Right ventricle myocardium superior (tissue), 1 donor: ENCODE measurements at places on chromosomes 3 and 15.

GRCh38 chr3:94522488-94522887, 459.6 kb downstream of the NSUN3 start:
- no peak for DNase-seq

DNA sequence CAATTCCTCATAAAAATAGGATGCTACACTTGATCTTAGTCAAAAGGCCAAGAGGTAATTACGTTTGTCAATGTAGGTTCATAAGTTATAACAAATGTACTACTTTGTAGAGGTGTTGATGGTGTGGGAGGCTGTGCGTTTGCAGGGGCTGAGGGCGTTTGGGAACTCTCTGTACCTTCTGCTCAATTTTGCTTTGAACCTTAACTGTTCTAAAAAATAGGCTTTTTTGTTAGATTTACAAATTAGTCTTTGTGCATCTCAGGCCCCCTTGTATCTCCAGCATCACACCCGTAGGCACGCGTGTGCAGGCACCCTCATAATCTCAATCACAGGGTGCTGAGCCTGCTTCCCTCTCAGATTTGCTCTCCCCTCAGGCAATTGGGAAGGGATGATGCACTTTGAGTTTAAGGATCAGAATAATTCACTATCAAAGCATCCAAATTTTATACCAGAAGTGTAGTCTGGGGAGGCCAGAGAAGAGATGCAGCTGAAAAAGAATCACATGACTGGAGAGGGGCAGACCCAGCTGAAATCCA, 36.1 kb upstream of the STRIT1 start:
- DNase-seq = no peak

DNA sequence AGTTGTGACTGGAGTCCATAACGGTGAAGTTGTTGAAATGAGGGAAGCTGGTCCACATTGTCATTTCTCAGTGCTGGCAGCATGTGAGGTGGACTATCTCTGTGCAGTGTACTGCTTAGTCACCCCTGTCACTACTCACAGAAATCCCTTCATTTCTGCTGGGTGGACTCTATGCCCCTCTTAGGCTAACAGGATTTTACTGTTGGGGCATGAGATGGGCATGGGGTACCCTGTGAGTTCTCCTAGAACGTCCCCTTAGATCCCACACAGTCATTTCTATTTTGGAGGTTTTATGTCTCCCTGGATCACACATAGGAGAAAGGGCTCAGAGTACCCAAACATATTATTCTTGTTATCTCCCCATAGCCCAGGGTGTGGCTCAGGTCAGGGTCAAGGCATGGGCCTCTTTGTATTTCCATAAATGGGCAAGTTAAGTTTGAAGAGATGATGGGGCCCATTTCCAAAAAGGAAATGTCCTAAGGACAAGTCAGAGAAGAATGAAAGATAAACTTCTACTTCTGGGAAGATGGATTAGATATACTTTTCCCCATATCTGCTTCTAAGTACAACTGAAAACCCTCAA, 15.2 kb downstream of the P2RY1 start:
- no peak for DNase-seq

DNA sequence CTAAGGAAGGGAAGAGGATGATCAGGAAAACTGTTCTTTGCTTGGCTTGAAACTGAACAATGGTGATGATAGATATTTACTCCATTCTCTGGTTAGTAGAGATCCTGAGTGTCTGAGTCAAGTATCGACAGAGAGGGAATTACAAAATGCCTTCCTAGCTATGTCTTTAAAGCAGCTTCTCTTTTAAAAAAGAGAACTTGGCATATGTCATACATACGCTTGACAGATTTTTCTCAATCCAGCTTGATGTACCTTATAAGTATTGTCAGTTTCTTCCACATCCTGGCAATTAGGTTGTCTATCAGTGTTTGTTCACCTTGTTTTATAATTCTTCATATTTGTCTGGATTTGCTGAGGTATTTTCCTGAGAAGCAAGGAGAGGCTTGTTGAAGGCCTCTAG, 5.0 kb upstream of the EPHB1 start:
- no peak for DNase-seq

DNA sequence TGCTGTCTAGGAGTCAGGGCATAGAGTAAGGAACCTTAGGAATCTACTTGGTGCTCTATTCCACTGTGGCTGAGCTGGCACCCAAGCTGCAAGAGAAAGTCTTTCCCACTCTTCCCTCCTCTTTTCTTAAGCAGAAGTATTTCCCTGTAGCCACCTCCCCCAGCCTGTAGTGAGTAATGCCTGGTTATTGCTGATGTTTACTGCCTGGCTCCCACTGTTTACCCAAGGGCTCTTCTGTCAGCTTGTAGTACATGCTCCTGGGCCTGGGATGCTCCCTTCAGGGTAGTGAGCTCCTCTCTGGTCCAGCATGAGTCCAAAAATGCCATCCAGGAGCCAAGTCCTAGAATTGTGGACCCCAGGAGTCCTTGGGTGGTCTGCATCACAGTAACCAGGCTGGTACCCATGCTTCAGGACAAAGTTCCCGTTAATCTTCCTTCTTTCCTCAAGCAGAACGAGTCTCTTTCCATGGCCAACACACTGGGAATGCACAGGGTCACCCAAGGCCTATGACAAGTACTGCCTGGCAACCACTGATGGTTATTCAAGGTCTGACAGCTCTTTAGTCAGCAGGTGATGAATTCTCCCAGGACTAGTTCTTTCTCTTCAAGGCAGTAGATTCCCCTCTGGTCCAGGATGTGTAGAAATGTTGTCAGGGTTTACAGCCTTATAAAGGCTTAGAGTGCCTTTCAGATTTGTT, 17.6 kb downstream of the GALK2 start:
- no peak for DNase-seq

DNA sequence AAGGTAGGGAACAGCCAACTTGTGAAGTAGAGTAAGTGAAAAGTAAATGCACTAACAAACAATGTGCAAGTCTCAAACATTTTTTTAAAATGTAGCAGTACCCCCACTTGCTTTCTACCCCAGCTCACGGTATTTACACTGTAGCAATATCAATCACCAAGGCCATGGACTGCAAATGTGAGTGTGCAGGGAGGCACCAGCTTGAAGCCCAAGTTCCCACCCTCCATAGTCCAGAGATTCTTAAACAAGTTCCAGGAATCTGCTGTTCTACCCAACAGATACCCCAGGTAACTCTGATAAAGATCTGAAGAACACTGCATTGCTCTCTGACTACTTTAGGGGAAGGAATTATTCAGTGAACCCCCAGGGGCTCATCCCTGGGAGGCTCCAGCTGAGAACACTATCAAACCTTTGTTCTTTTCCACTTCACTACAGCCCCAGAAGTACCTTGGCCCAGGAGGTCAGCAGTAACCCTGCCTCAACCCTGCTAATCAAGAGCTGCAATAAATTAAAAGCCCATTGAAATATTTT, 86.1 kb downstream of the FOXP1 start:
- no peak for DNase-seq

DNA sequence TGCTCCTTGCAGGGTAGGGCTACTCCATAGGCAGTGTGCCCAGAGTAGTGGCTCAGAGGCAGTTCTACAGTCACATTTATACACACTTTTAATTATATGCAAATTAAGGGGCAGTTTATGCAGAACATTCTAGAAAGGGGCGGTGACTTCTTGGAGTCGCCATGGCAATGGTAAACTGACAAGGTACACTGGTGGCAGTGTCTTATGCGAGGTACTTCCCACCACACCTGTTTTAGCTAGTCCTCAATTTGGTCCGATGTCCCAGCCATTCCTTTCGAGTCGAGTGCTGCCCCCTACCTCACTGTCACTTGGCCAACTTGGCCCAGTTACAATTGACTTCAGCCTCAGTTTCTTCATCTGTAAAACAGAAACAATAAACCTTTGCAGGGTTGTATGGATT, 3.8 kb upstream of the IRAK2 start:
- DNase-seq = no peak

GRCh38 chr15:87564681-87565080, 691.9 kb downstream of the NTRK3 start:
- no peak for DNase-seq

DNA sequence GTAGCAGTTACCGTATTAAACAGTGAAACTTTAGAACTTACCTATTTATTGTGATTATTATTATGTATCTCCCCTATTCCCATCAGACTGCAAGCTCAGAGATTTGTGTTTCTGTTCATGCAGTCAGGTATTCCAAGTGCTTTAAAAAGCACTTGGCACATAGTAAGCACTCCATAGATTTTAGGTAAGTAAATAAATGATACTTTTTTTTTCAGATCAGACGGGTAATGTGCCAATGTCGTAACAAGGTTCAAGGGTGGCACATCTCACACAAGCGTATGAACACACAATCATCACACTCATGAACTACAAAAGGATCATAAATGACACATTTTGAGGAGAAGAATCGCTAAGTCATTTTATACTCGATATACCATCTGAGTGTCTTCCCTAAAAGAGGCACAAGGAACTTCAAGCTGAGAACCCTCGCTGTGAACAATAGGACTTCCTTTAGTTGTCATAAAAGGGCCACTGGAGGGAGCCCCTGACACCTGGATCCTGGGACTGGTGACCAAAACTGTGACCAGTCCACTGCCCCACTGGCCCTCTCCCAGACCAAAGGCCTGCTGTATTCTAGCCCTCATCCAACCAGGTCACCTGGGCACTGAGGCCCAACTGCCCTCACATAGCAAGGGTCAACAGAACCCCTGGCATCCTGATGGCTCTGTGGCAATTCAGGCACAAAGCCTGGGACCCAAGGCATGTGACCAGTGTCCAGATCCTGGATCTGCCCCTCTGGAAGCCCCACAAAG, 32.1 kb downstream of the KIF9 start:
- DNase-seq = peak; percentile 46
